ENCODE measurements at places on chromosomes 3 and 15. TPM values are rescaled to one million over a fixed set of nuclear protein-coding genes. Genes with fewer than 3 reads are reported as not detected.

The IL1RAP gene
- 18.9 TPM for total RNA-seq

The PRR20G gene
- total RNA-seq: not detected

The OR5H14 gene
- not detected for total RNA-seq

The AP3B2 gene
- 2.4 TPM for total RNA-seq

The MASP1 gene
- total RNA-seq: 1.5 TPM

The MINDY4B gene
- not detected for total RNA-seq

The KY gene
- not detected for total RNA-seq

The SLC22A13 gene
- 0.51 TPM for total RNA-seq

The OSBPL10 gene
- 72.7 TPM for total RNA-seq

The ANKRD63 gene
- total RNA-seq: not detected

The ATP13A4 gene
- 1.2 TPM for total RNA-seq
